Sigmoid colon (tissue), 7 donors: ENCODE measurements at places on chromosomes 7 and 10.

GRCh38 chr7:100674411-100675104 lies 1.0 kb downstream of the GNB2 start:
- peak; percentile 75 for DNase-seq

DNA sequence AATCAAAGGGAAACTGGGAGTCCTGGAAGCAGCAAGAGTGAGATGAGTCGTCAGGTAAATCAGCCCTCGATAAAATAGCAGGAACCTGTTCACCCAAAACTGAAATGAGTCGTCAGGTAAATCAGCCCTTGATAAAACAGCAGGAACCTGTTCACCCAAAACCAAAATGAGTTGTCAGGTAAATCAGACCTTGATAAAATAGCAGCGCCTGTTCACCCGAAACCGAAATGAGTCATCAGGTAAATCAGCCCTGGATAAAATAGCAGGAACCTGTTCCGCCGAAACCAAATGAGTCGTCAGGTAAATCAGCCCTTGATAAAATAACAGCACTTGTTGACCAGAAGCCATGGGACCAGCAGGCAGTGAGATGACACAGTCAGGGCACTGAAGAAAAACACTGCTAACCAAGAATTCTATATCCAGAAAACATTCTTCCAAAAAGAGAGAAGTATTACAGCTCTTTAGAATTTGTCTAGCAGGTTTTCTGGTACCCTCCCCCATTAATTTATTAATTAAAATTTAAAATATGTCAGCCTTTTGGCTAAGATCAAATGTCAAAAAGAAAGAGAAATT lies 3.4 kb upstream of the CYP2E1 start:
- no peak for DNase-seq

- peak; percentile 33 for DNase-seq
Observed at GRCh38 chr10:71035511-71036296, 147.3 kb upstream of the PCBD1 start.

DNA sequence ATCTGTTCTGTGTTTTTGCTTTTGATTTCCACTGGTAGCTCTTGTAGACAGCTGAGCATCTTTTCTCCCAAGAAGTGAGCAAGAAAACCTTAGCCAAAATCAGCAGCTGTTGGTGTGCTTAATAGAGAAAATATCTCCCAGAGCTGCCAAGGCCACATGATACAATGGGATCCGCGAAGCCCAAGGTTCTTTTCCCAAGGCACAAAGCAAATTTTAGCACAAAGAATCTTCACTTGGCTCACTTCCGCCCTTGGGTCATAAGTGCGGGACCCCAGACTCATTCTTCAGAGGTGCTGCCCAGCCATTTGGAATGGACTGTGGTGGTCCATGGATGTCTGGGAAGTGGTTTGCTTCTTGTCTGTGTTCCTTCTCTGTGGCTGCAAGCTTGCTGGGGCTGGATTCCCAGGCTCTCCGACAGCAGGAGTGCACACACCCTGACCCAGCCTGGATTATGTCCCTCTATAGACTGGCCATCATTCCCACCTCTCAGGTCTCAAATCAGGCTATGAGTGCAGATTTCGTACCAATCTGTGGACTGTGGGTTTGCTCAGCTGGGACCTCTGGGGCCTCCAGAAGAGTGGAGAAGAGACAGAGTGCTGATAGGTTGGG lies 93.0 kb upstream of the TMEM72 start:
- no peak for DNase-seq

DNA sequence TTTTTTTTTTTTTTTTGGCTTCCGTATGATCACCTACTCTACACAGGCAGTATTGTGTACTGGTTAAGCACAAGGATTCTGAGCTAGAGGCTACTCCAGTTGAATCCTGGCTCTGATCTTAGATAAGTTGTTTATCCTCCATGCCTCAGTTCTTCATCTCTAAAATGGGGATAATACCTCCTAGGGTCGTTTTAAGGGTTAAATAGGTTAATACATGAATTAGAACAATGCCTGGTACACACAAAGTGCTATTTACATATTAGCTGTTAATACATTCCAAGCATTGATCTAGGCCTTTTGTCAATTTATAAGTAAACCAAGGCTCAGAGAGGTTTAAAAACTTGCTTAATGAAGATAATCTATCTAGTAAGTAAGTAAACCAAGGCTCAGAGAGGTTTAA lies 59.0 kb downstream of the ST7 start:
- no peak for DNase-seq

GRCh38 chr7:29971566-29972314 lies 17.9 kb downstream of the SCRN1 start:
- no peak for DNase-seq

GRCh38 chr7:27482219-27482618 lies 180.5 kb downstream of the HIBADH start:
- DNase-seq: no peak
